ENCODE measurements at places on chromosomes 3 and 15.

GRCh38 chr3:13712682-13713180, 163.8 kb downstream of the FBLN2 start:
- DNase-seq, result no peak

GRCh38 chr3:9809239-9809614, 835 bp upstream of the TTLL3 start:
- no peak for DNase-seq

DNA sequence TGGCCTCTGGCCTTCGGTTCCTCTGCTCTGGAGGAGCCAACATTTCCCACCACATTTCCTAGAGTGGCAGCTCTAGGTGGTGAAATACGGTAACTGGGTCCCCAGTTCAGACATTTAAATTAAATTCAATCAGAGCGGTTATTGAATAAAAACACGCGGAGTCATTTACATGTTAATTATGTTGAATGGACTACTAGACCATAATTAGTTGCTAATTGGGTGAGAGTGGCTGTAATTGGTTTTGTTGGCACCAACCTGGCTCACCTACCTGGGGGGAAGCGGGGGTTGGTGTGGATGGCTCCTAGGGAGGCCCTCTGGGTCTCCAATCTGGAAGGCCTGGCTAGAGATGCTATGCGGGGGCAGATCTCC, 12.7 kb downstream of the SEMA3F start:
- no peak for DNase-seq

GRCh38 chr3:10470120-10471053, 35.0 kb downstream of the ATP2B2 start:
- no peak for DNase-seq

- DNase-seq, result peak; percentile 62
Measured at GRCh38 chr15:75452865-75453702, 1.6 kb upstream of the SIN3A start.

GRCh38 chr15:27743638-27744037, 355.5 kb downstream of the OCA2 start:
- no peak for DNase-seq

DNA sequence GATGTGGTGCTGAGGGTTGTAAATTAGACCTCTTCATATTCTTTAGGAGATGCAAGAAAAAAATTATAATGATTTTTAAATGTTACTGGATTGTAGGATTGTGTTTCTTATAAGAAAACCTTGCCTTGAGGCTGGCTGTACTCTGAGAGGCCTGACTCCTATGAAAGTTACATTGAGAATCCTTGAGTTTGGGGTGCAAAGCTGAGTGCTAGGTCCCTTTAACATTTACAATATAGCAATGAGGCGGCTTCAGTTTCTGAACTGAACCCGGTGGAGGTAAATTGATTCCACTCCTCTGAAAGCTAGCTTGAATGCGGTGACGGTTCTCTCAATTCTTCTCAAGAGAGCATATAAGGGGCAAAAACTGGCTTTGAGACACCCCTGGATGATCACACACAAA, at the start of gene TMPRSS7:
TMPRSS7 (plus strand) TSS at position 301 of the 400 bp plus-strand sequence. CDS start 110 bp downstream, outside the sequence.
- DNase-seq, result no peak

- no peak for DNase-seq
Measured at GRCh38 chr3:127915115-127915936, at the start of gene KBTBD12. Gene KBTBD12 (plus strand): TSS chr3:127915232. CDS start chr3:127923062, 7,830 bp downstream.

DNA sequence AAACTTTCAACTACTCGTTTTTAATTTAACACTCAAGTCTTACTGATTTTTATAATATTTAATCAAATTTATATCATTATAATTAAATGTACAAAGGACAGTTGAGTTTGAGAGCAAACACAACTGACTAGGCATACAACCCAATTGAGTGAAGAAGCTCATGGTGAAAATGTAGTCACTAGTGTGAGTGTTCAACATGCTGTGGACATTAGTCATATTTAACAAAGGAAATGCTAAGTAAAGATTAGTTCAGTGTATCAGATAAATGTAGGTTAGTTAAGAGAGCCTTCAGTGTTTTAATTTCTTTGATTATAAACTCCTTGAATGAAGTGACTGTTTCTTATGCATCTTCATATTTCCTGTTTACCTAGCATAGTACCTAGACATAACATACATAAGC, 444.2 kb upstream of the GOLIM4 start:
- DNase-seq, result no peak

- no peak for DNase-seq
Measured at GRCh38 chr3:143139762-143140161, 20.2 kb downstream of the CHST2 start.

DNA sequence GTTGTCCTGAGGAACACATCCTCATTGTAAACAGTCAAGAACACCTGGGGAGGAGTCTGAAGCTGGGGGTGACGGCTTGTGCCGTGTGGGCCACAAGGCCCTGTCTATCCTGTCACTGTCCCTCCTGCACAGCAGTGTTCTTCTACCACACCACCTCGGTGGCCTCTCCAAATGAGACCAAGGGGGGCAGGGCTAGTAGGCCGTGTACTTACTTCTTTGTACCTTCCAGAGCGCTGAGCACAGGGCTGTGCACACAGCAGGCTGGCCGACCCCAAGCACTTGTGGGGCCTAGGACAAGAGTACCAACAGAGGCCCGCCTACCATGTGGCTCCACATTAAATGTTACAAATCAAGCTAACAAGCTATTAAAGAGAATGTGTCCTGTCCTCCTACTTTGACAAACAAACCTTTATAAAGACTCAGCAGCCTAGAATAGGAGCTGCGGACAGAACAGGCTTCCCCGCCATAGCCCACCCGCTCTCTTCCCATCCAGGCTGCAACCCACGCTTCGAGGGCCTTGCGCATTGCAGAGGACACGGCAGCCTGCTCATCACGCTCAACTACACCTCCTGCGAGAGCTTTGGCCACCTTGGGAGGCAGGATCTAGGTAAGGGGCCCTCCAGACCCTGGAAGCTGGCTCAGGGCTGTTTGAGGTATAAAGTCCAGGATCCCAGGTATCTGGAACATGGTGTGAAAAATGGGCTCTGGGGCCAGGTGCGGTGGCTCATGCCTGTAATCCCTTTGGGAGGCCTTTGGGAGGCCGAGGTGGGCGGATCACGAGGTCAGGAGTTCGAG, 30.5 kb downstream of the MELTF start:
- DNase-seq, result no peak

- no peak for DNase-seq
Measured at GRCh38 chr15:81301815-81302399, 22.0 kb downstream of the STARD5 start.

DNA sequence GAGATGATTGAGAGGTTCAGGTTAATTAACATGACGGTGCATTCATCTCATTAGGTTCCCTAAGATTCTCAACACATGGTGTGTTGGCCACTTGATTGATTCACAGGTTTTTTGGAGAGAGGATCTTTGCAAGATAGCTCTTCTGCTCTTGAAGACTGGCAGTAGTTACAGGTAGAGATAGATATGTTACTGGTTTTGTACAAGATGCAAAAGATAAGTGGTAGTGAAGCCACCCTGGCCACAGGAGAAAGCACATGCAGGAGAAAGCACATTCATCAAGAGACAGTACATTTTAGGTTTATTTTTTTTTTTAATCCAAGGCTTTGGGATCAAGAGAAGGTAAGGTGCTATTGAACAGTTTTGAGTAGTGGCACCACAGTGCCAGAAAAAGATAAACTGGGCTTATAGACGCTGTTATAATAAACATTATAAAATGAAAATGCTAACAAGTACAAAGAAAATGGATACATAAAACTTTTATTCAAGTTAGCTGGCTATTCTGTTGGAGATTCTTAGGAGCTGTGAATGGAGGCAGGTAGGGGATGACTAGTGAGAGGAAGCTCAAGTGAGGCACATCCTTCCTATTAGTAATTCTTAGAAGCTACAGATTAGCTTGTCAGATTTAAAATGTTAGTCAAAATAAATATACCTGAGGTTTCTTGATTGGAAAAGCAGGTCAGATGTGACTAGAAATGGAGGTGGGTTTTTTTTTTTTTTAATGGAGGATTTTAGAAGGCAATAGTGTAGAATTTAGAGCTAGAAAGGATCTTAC, 10.8 kb downstream of the SELENOT start:
- no peak for DNase-seq

DNA sequence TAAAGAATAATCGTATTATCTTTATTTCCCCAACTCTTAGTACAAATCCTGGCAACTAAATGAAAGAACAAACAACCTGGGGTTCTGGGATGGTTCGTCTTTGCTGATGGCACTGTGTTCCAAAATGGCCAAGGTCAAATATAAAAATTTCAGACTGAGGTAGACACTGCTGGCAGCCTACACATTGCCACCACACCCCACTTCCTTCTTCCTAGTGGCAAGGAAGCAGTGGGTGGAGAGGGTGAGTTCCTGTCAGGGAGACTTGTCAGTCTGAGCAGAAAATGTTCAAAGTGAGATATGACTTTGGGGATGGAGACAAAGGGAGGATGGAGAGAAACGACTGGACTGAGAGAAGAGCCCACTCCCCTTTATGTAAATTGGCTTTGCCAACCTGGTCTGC, 69.6 kb downstream of the LMCD1 start:
- no peak for DNase-seq

DNA sequence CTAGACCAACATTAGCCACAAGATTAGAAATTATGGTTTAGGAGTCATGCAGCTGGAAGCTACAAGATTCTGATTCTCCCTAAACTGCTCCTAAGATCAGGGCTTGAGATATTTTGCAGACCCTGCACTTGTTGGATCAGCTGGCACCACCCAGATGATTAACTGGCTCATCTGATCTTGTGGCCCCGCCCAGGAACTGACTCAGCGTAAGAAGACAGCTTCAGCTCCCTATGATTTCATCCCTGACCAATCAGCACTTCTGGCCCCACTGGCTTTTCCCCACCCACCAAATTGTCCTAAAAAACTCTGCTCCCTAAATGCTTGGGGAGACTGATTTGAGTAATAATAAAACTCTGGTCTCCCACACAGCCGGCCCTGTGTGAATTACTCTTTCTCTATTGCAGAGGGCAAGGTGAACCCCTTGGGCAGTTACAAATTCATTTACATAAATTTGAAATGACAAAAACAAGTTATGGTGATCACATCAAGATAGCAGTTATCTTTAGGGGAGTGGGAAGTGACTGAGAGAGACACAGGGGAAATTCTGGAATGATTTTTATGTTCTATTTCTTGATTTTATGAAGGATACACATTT, 76.5 kb downstream of the CD200R1L start:
- DNase-seq, result peak; percentile 13

DNA sequence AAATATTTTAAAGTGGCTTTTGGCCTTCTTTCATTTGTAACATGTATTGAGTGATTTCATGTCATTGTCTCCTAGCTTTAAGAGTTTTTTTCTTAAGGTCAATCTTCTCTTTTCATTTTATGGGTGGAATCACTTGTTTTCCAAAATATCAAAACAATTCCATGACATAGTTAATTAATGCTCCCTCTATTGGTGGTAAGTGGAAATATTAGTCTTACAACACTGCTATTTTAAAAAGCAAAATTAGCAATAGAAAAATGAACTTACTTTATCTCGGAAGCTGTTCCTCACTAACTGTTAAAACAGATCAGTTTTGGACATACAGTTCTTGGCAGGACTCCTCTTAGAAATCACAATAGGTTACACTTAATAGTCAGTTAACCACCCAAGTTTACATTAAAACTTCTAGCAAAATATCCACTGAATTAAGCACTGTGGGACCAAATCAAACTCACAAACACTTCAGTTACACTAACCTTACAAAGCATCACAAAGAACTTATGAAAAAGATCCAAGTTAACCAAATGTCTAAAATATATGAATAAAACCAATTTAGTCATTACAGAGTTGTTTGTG, 42.4 kb downstream of the TIGIT start:
- DNase-seq, result no peak

GRCh38 chr3:138600100-138600745, 6.2 kb upstream of the CEP70 start:
- no peak for DNase-seq

GRCh38 chr3:120741320-120741719, 996 bp downstream of the RABL3 start:
- DNase-seq, result no peak

GRCh38 chr3:78754066-78754743, 1013.6 kb downstream of the ROBO1 start:
- no peak for DNase-seq
